ENCODE measurements at places on chromosomes 3 and 15.

DNA sequence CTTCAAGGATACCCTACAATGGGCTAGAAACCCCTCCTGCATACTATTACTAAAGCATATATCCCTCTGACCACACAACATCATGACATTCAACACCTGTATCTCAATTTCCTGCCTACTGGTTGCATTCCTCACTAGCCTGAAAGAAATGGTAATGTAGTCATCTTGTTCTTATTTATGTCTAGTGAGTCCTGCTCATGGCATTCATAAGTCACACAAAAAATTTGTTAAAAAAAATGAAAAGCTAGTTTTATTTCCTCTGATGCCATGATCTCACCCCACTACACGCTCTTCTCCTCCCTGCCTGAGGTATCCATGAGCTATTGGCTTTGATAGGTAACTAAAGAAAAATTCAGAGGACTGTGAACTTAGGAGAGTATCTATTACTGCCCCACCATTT, 284.5 kb downstream of the ZNF385D start:
- no peak for DNase-seq

GRCh38 chr3:189338366-189338765, 166.6 kb downstream of the TPRG1 start:
- DNase-seq = no peak

DNA sequence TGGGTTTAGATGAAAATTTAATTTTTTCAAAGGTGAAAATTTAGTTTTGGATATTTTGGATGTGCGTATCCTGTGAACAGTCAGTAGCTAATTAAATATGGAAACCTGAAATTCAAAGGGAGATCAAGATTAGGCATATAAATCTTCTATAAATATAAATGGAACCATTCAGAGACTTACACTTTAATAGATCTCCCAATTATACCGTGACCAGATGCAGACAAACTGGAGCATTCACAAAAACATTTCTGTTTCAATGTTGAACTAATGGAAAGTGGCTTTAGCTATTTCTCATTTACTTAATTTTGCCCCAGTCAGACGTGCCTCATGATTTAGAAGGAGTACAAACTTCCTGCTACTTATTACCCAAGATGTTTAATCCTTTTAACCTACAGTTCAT, 29.1 kb upstream of the POU1F1 start:
- DNase-seq = no peak

- DNase-seq = no peak
Observed at GRCh38 chr15:84821501-84822021, 4.4 kb downstream of the ALPK3 start.

GRCh38 chr3:55521064-55521737, 34.1 kb upstream of the WNT5A start:
- DNase-seq = no peak

GRCh38 chr15:50210462-50211157, 28.6 kb downstream of the SLC27A2 start:
- no peak for DNase-seq

- no peak for DNase-seq
Observed at GRCh38 chr3:154243353-154243752, 80.9 kb downstream of the DHX36 start.

DNA sequence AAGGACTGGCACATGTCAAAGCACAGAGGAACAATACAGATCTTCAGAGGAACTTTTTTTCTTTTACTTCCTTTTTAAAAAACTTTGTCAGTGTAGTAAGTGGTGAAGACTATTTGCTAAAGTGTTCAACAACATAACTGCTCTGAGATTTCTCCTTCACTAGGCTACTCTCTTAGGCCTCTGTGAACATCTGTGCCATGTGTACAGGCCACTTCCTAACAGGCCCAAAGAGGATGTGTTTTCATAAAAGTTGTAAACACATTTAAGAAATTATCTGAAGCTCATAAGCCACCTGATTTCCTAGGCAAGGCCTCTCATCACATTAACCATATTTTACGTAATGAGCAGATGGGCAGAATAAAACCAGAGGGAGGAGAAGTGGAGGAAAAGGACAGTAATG, 235.4 kb downstream of the FHIT start:
- no peak for DNase-seq

GRCh38 chr3:37863949-37864822, 2.5 kb downstream of the CTDSPL start:
- DNase-seq = no peak

- no peak for DNase-seq
Observed at GRCh38 chr3:172303941-172304558, 144.2 kb downstream of the GHSR start.

GRCh38 chr3:50336452-50337174, 4.0 kb downstream of the RASSF1 start:
- DNase-seq = no peak

DNA sequence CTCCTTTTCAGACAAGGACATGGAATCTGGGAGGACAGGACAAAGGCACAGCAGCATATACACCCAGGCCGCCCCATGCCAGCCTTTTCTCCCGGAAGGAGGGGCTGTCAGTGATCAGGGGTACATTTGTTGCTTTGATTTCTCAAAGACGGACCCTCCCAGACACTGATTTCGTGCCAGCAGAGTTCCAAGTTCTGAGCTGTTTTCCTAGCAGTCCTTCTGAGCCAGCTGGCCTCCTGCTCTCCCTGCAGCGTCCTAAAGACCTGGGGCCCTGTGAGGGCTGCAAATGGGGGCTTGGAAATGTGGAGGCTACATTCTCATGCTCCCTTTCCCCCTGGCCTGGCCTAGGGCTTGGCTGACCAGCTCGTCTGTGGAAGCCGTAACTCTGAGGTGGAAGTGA, 22.3 kb downstream of the CTSH start:
- DNase-seq = no peak

DNA sequence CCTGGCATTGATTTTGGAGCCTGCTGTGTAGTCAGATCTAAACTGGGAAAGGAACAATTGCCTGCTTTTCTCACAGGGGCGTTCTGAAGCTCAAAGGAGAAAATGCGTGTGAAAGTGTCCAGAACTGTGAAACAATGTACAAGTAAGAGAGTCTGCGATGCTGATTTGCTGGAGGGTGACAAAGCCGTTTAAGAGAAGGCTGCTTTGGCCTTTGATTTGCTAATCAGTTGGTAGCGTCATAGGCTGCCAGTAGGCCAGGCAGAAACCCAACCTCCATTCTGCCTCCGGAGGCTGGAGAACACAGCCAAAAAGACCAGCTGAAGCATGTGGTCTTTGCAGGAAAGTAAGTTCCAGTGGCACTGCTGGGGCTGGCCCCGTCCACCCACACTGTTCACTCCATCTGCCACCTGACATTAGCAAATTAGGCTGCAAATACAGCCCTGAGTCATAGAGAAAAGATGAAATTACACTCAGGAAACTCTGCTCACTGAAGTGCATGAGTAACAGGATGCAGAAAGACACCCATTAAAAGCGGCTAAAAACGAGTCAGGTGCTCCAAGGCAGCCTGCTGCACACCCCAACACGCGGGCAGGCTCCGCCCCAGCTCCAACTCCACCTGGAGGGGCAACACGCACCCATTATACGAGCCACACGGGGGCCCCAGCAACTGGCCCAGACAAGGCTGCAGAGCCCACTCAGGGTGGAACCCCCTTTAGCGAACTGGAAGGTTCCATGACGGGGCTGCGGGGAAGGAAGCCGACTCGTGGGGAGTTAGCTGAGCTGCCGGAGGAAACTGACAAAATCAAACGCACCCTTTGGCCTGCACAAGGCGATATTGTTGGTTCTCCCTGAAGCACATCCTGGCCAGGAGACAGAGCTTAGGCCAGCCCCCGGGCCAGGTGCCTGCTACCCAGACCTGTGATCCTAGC, 31.6 kb downstream of the ZDHHC19 start:
- DNase-seq = peak; percentile 44

DNA sequence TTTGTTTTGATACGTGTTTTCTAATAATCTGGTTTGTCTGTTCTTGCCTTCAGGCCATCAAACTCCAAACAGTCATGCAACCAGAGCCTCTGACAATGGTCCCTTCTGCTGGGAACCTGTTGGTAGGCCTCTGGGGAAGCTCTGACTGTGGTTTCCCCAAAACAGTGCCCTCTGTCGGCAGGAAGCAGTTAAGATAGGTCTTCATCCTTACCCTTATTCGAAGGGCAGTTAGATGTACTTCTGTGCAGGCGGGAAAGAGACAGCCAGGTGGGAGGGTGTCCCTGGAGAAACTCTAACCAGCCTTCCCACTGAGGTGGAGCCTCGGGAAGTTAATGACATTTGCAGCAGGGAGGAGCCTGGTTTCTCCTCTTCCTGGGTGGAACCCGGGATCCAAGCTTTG, 81.6 kb upstream of the CHMP2B start:
- no peak for DNase-seq

DNA sequence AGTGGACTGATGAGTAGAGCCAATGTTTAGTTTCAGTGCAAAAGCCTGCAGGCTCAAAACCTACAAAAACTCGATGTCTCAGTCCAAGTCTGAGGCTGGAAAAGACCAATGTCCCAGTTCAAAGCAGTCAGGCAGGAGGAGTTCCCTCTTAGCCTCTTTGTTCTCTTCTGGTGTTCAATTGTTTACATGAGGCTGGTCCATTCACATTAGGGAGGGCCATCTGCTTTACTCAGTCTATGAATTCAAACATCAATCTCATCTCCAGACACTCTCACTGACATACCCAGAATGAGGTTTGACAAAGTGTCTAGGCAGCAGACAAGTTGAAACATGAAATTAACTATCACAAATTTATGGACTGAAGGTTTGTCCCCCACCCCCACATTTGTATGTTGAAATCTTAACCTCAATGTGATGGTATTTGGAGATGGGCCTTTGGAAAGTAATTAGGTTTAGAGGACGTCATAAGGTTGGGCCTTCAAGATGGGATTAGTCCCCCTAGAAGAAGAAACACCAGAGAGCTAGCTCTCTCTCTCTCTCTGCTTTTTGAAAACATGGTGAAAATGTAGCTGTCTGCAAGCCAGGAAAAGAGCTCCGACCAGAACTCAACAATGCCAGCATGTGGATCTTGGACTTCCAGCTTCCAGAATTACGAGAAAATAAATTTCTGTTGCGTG, 438.5 kb upstream of the RGMA start:
- no peak for DNase-seq

GRCh38 chr15:29322415-29322814, 52.8 kb upstream of the NSMCE3 start:
- no peak for DNase-seq

DNA sequence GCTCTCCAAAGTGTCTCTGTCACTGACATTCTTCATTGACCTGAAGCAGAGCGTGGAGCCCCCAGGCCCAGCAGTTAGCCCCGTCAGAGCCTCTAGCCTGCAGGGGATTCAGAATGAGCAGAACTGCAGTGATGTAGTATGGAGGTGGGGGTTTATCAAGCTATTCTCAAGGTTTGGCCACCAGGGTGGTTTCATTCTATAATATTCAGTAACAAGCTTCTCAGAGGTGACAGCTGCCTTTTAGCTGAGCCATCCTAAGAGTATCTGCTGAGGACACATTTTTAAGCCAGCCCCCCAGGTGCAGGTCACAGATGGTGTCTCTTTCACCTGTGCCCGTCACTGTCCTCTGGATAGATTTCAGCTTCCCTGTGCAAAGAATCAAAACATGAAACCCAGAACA, 31.9 kb downstream of the CMTM7 start:
- no peak for DNase-seq

- DNase-seq = no peak
Observed at GRCh38 chr15:33656168-33656567, 312.1 kb upstream of the CHRM5 start.

DNA sequence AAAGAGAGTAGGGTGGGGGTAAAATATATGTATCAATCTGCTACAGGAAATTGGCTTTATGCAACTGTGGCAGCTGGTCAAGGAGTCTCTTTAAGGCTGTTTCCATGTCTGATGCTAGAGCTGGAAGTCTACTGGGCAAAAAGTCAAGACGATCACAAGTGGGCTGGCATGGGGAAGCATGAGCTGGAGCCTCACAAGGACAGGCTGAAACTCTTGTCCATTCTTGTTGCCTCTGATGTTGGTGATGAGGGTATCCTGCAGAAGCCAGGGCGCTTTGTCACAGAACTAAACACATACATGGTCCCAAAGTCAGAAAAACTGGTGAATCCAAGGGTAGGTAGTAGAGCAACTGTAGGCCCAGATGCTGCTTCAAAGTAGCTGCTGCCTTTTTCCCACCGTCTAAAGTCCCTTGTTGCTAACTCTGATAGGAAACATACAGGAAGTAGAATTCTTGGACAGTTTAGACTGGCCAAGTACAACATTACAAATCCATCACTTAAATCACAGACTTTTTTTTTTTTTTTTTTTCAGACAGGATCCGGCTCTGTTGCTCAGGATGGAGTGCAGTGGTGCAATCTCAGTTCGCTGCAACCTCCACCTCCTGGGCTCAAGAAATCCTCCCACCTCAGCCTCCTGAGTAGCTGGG, 54.2 kb downstream of the RPL39L start:
- no peak for DNase-seq

GRCh38 chr3:72421126-72421525, 427.1 kb downstream of the SHQ1 start:
- no peak for DNase-seq

DNA sequence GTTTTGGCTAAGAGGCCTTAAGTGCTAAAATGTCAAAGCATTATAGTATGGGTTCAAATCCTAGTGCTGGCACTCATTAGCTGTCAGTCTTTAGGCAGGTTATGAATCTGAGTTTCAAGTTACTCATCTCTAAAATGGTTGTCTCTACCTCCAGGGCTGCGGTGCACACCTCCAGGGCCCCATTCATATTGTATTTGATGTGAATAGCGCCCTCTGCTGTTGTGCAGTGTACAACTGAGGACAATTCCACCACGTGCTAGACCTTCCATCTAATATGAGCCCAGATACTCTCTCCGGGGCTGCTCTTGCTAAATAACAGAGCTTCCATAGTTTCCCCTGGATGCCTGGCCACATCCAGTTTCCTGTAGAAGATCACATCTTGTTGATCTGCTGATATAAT, 54.3 kb downstream of the OXNAD1 start:
- no peak for DNase-seq

- no peak for DNase-seq
Observed at GRCh38 chr3:160403796-160404470, 4.5 kb downstream of the SMC4 start.

DNA sequence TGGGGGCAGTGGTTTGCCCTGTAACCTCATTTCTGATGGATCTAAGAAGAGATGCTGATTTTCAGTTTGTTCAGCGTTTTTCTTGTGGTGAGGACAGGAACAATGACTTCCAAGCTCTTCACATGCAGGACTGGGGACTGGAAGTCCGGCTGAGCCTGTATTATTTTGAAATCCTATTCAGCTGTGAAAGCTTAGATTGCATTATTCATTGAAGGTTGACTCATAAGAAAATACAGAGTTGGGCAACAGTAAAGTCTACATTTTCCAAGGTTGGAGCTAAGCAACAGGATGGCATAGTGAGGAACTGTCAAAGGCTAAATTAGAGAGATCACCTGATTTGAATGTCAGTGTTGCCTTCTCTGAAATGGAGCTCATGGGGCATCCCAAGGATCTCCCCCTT, 230.9 kb upstream of the FEZF2 start:
- no peak for DNase-seq

- DNase-seq = no peak
Observed at GRCh38 chr3:21331857-21332256, 419.2 kb downstream of the ZNF385D start.
